Activated T-cell treated with anti-CD3 and anti-CD28 coated beads for 24 hours (primary cell): ENCODE measurements at places on chromosomes 4 and X.

DNA sequence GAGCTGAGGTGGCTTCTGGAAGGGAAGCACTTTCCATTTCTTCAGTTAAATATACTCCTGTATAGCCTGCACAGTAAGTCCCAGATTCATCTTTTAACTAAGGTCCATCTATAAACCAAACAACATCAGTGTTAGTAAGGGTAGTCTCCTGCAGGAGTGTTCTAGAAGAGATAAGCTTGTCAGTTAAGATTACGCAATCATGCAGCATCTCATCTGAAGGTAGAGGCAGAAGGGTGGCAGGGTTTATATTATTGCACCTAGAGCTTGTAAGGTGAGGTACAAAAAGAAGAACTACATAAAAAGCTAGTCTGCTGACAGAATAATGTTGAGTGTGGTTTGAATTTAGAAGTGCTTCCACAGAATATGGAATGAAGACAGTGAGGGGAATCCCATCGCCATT lies 44.0 kb downstream of the NUDT10 start:
- no peak for DNase-seq

GRCh38 chr4:122896270-122896669 lies 26.1 kb downstream of the NUDT6 start:
- no peak for DNase-seq

DNA sequence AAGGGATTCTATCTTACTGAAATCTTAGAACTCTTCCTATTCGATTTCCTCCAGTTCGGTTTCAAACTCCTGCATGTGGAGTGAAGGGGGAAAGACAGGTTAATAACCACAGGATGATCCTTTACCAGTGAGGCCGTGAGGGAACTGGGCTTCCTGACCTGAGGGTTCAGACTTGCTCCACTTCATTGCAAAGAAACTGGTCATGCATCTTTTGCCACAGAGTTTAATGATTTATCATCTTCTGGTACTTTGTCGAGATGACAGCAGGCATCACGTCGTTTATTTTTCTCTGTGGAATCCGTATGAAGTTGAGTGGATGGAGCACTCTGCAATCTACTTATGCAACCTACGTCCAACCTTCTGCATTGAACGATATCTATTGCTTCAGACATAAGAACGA lies 145.9 kb upstream of the NLGN4X start:
- DNase-seq, result no peak

DNA sequence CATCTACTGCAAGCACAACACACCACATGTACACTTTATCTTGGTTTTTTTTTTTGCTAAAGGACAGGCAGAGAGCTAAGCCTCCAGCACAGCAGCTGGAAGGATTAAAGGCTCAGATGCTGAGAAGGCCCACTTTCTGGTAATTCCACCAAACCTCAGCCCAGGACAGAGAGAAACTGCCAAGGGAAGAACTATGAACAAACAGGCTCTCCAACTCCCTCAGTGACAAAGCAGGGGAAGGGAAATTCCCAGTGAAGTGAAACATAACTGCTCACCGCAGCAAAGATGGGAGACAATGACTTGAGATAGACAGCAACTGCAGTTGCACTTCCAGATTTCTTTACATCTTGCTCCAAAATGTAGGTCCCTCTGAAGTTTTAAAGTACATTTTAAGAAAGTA lies 4.8 kb downstream of the PROM1 start:
- DNase-seq, result no peak

GRCh38 chrX:48591255-48591791 lies 6.0 kb upstream of the WDR13 start:
- no peak for DNase-seq

DNA sequence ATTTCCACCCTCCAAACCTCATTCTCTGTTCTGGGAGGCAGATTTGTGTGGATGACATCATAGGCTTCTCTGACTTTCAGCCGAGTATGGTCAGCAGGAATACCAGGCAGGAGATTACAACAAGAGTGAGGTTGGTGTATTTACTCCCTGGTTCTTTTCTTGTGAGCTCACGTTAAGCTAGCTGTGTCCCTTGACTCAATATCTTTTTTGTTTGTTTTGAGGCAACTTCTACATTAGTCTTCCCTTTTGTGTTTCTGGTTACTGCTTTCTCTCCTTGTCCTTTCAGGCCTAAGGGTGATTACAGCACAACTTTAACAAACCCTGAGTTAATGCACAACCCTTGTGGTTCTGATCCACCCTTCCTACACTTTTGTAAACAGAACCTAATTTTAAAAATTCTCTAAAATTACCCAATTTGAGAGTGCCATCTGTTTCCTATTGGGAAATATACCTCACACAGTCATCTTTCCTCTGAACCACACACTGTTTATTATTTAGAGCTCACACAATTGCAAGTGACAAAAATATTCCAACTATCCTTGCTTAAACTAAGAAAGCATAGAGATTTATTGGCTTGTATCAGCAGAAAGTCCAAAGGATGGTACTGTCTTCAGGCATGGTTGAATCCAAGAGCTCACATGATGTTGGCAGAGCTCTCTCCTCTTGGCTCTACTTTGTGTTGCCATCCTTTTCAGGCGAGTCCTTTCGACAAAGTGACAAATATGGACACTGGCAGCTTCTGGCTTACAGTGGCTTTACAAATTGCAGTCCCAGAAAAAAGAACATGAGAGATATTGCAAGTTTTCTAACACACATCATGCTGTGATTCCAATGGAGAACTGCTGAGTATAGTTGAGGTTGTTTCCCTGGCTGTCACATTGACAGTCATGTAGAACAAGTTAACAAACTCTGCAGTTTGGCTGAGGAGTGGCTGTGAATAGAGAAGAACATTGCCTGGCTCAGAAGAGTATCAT lies 150.5 kb upstream of the DDIT4L start:
- DNase-seq, result no peak

- no peak for DNase-seq
These were observed 83.8 kb downstream of the MOSPD2 start for GRCh38 chrX:14956813-14957582.

GRCh38 chr4:56622176-56622575 lies 58.9 kb downstream of the HOPX start:
- DNase-seq, result no peak

GRCh38 chrX:79089896-79090584 lies 54.4 kb upstream of the GPR174 start:
- no peak for DNase-seq

GRCh38 chr4:10816571-10816970 lies 132.0 kb upstream of the CLNK start:
- no peak for DNase-seq

GRCh38 chr4:110106931-110107296 lies 91.5 kb downstream of the ELOVL6 start:
- no peak for DNase-seq

GRCh38 chrX:14029039-14029424 lies 660 bp downstream of the GEMIN8 start:
- DNase-seq, result no peak

GRCh38 chr4:168124008-168124641 lies 31.8 kb downstream of the ANXA10 start:
- DNase-seq, result no peak

- DNase-seq, result no peak
These were observed 504.3 kb upstream of the ZFP42 start for GRCh38 chr4:187491286-187491685.

DNA sequence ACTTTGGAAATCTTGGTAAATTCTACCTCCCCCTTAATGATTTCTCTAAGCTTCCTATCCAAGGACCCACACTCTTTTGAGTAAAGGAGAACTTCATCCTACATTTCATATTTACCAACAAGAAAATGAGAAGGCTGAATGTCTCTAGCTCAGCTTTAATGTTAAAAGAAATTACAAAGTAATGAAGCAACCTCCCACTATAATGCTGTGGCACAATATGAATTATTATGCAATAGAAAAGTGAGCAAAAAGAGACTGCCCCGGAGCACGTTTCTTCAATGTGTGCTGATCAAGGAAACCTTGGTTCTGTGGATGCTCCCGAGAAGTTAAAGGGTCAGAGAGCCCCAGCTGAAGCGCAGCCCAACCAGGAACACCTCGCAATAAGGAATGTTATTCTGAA lies 9.1 kb upstream of the TBC1D1 start:
- DNase-seq, result no peak

- DNase-seq, result no peak
These were observed 32.9 kb upstream of the GRID2 start for GRCh38 chr4:92270908-92271307.

- no peak for DNase-seq
These were observed 51.1 kb upstream of the UNC5C start for GRCh38 chr4:95599777-95600400.

GRCh38 chrX:68421636-68422035 lies 11.7 kb downstream of the OPHN1 start:
- DNase-seq, result no peak

DNA sequence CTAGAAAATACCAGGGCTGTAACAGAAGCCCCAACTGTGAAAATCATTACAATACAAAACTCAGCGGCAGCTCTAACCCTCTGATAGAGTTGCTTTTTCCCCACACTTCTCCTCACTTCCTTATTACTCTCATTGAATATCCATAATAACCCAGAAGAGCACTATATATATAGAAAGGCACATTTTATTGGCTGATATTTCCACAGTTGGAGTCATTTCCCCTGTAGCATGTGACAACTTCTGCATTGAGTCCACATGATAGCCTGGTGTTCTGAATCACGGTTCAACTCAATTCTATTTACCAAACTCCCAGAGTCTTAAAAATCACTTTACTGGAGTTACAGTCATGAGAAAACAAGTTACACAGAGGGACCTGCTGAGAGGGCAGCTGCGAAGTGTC lies 46.6 kb upstream of the NWD2 start:
- no peak for DNase-seq

GRCh38 chr4:37597034-37597433 lies 89.1 kb downstream of the RELL1 start:
- no peak for DNase-seq

GRCh38 chr4:21811565-21811964 lies 137.0 kb downstream of the KCNIP4 start:
- no peak for DNase-seq

DNA sequence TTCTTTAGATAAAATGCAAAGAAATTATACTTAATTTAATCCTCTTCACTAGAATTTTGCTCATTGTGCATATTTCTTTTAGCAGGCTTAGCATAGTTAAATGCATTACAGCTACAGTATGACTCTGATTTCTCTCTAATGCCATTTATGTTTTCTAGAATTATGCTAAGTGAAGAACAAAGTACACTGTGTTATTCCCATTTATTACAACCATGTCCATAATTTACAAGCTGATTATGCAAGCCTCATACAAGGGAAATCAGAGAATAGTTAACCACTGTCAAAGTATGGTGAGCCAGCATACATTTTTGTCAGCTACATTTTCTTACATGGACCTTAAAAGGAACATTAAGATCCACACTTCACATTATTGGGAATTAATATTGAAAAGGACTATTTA lies 99.1 kb downstream of the MAB21L2 start:
- no peak for DNase-seq

DNA sequence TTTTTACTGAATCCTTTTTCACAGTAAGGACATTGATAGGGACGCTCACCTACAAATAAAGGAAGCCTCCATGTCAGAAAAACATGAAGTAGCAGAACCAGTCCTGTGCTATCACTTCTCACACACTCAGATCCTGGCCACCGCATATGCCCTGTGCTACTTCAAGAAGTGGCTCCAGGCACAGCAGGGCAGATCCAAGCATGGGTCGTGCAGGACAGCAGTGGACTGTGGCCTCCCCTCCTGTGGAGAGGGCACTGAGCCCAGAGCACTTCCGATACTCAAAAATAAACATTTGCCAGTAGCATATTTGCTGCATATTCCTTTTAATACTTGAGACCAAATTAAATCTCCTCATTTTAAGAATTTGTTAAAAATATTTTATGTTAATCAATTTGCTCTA lies 167.9 kb downstream of the PRDM5 start:
- no peak for DNase-seq

- DNase-seq, result no peak
These were observed 628.2 kb upstream of the GRIA3 start for GRCh38 chrX:122555925-122556324.

GRCh38 chrX:153179131-153179530 lies at the start of gene MAGEA1:
MAGEA1 (plus strand) TSS chrX:153179284; CDS start chrX:153182390, 3,106 bp downstream.
- DNase-seq, result no peak

GRCh38 chrX:44314808-44315207 lies 28.7 kb downstream of the EFHC2 start:
- DNase-seq, result no peak

DNA sequence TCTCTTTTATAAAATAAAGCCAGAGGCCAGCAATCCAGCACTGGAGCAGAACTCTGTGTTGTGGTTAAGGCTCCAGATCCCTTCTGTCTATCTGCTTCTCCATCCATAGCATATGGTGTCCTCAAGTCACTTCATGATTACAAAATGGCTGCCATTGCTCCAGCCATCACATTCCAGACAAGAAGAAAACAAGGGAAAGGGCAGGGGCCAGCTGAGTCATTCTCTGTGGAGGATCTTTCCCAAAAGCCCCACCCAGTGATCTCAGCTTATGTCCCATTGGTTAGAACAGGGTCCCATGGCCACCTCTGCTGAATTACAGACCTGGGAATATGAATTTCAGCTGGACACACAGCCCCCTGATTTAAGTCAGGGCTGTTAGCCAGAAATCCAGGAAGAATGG lies 34.1 kb upstream of the MAN2B2 start:
- DNase-seq, result no peak
